NCI-H1092 (cell line): ENCODE measurements at places on chromosomes 1 and 21.

GRCh38 chr1:240337781-240338180 lies 246.1 kb downstream of the FMN2 start:
- no peak for DNase-seq

DNA sequence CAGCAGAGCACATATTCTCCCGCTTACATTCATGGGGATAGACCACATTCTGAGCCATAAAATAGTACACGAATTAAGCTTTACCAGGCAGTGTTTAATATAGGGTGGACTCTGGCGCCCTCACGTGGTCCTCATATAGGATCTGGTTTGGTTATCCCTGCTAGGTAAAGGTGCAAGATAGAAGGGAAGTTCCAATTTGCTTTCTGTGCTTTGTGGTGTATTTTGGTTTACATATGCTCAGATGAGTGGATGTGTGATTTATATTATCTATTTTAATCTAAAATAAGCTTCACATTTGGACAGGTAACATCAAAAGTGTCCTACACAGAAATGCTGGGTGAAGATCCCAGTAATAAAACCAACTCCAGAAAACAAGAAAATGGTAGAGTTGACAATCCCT lies 3.6 kb downstream of the CR1 start:
- peak; percentile 19 for DNase-seq

GRCh38 chr1:239858057-239858456 lies 233.6 kb upstream of the FMN2 start:
- DNase-seq, result no peak

DNA sequence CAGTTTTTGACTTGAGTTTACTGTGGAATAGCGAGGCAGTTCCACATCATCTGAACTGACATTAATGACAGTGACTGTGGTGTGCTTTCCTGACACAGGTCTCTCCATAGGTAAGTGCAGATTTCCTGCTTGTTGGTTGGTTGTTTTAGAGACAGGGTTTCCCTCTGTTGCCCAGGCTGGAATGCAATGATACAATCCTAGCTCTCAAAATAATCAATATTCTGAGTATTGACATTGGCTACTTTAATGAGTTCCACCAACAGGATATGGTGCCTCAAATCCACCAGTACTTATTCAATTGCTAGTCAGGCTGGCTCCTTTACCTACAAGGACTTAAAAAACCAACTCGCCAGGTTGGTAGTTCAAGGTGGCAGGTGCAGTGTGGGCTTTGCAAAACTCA lies 63.8 kb downstream of the CLSTN1 start:
- DNase-seq, result no peak

DNA sequence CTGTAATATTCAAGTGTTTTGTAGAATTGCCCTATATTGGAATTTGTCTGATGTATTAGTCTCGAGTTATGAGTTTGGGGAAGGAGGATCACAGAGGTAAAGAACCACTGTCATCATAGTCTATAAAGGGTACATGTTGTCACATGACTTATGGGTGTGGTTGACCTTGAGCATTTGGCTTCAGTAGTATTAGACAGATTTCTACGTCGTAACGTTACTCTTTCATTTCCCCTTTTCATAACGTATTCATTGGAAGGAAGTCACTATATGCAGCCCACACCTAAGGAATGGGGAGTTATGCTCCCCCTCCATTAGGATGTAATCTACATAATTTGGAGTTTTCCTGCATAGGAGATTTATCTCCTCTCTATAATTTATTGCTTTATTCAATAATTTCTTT lies 110.1 kb upstream of the VAV3 start:
- DNase-seq, result no peak

GRCh38 chr1:235108876-235109275 lies 19.8 kb downstream of the TOMM20 start:
- DNase-seq, result no peak

- DNase-seq, result no peak
Measured at GRCh38 chr21:31766899-31767298, 35.0 kb upstream of the SCAF4 start.

DNA sequence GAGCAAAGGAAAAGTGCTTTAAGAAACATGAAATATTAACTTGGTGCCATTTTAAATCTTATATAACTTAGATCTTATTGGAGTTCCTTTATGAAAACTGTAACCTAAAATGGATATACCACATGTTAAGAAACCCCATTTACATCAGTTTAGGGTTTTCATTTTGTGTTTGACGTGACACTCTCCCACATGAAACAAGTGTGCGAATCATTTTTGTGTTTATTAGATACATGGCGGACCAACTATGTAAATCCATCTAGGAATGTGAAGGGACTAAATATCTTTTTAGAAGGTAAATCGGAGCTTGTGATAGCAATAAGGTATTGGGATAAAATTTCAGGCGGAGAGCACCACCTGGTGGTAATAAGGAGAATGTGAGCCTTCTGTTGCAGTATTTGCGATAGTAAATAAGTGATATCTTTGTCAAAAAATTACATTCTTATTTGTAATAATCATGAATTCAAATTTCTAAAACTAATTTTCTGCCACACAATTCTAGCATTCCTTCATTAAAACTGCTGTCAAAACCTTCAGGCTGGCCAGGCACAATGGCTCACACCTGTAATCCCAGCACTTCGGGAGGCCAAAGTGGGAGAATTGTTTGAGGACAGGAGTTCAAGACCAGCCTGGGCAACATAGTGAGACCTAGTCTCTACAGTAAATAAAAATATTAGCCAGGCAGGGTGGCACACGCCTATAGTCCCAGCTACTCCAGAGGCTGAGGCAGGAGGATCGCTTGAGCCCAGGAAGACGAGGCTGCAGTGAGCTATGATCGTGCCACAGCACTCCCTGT lies 31.3 kb downstream of the SMAP2 start:
- DNase-seq, result peak; percentile 41

GRCh38 chr1:31978843-31979400 lies 34.7 kb upstream of the KHDRBS1 start:
- no peak for DNase-seq

DNA sequence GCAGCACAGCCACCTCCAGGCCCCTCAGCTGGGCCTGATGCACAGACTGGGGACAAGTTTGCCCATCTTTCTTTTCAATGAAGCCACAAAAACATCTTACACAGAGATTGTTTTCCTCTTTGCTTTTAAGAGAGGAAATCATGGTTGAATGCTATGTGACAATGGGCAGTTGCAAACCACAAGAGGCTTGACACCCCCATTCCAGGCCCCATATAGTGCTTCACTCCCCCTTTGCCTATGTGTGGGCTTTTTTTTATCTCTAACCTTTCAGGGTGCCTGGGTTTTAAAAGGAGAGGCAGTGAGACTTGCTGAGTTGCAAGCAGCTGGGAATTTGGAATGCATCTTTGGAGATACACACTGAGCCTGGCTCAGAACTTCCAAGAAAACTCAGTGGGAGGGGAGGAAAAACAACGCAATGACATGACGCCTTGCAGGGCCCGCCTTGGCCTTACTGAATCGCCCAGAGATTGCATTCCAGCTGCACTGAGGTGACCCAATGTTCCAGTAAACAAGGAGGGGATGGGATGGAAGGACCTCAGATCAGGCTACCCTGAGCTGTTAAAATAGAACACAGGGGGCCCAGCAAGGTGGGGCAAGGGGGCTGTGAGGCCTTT lies 145.2 kb upstream of the ZNF648 start:
- no peak for DNase-seq

DNA sequence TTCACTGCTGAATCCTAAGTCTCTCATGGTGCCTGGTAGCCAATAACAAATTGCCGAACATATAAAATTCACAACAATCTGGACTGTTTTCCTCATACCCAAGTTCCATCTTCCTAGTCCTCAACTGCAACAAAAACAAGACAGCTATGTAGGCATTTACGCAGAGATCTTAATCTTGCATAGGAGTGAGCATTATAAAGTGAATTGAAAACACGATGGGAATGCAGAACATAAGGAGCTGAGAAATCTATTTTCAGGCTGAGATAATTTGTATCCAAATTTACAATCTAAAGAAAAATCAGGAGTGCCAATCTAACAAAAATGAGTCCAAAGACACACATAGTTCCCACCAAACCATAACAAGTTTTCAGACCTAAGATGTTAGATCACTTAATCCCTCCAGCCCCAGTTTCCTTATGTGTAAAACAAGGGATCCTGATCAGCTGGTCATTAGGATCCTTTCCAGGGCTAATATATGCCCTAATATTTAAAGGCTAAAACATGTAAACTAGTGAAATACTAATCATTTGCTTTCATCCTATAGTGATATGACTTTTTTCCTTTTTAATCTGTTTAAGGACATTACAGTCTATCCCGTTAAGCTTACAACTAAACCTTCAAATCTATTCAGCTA lies 1.9 kb downstream of the SLC16A1 start:
- DNase-seq, result no peak

DNA sequence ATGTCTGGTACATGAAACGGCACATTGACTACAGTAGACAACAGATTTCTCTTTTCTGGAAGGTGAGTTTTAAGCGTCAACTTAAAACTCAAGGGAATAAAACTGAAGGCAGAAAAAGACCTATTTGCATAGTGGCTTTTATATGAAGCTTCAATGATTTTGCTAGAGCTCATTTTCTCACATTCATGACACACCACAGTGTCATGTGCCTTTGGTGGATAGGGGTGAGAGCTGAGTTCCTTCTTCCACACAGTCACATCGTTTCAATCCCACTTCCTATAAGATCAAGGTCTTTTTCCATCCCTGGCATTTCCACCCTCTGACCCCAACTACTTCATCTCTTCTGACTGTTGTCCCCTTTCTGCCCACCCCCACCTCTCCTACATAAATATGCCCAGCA lies 31.0 kb downstream of the IL12RB2 start:
- DNase-seq, result no peak

DNA sequence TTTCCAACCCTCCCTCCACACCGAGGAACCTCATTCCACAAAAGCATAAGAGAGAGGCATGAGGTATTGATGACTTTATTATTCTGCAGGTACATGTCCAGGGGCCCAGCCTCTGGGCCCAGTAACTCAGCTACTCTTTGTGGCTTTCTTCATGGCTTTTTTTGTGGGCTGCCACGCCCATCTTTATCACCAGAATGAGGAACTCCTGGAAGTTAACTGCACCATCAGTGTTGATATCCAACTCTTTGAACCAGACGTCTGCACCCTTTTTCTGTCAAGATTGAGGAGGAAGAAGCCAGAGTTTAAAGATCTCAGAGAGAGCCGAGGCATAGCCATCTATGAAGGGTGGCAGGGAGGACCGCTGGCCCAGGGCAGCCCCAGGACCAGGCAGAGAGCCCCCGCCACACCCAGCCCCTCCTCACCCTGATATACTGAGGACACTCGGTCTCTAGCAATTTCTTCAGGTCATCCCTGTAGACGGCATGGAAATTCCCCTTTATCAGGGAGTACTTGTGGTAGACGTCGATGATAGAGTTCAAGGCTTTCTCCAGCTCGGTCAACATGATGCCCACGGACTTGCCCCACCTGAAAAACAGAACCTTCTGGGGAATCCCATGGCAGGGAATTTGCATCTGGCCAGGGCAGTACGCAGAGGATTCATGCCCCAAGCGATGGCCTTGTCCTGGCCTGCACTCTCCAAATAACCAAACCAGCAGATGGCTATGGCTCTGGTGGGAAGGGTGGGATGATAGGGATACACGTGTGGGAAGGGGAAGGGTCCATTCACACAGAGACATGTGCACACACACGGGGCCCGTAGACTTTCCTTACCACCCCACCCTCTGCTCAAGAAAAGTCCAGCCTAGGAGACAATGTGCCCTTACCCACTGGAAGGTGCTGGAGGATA lies 647 bp downstream of the S100A8 start:
- no peak for DNase-seq

GRCh38 chr1:185964946-185965345 lies 230.8 kb downstream of the HMCN1 start:
- DNase-seq, result no peak

- no peak for DNase-seq
Measured at GRCh38 chr1:24506691-24507381, 4.2 kb downstream of the RCAN3 start.

DNA sequence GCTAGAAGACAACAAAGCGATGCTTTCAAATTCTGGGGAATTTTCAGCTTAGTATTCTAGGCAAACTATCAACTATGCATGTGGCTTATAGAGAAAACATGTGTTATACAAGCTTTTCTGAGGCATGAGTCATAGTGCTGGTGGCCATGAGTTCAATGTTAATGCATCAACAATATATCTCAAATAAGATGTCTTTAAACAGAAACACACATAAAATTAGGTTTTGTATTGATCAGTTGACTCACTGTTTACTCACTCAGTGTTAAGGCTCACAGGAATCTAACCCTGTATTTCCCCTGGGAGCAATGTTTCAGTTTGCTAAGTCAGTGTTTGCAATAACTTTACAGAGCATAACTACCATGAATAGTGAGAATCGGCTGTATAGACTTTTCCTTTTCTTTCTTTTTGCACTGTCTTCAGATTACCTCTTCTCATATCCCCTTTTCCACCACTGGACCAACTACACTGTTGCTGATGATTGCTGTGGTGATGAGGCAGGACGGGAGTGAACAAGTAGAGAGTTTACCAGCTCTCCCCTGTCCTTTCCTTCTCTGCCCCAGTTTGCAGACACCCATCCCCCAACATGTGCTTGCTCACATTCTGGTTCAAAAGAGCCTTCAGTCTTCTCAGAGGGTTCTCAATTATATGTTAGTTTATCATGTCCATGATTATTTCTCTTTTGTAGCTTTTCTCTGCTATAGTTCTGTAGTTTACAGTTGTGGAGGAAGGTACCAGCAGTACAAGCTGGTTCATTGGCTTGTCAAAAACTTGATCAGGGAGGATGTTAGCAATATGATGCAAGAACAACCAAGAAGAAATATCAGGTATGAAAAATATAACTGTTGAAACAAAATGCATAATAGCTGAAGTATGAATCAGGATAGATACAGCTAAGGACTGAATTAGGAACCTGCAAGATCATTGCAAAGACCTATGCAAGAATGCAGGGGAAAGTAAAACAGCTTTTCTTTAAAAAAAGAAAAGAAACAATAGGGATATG lies 23.9 kb downstream of the CD2 start:
- DNase-seq, result no peak

DNA sequence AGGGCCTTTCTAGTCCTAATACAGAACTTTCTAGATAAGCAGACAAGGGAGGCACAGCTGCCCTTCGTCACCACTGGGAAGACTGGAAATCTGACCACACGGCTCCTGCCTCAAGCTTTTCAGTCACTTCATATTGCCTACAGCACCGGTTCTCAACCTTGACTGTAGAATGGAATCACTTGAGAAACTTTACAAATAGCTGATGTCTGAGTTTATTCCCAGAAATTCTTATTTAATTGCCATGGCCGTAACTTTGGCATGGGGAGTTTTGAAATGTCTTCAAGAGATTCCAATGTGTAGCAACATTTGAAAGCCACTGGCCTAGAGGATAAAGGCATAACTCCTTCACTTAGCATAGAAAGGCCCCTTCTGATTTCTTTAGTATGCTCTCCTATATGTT lies 42.4 kb upstream of the STMN1 start:
- DNase-seq, result no peak

DNA sequence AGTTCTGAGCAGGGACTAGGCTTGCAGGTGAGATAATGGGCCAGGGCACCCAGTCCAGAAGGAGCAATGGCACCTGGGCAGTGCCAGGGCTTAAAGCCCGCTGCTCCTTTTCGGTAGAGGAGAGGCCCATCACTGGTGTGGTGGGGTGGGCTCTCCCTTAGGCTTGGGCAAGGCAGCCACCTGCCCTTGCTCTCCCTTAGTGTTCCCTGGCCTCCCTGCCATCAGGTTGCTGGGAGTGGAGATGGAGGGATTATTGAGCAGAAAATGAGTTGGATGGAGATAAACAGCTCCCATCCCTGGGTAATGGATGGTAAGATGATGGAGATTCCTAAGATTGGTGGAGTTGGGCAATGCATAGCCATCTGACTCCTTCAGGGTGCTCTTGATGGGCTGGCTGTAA lies 7.9 kb downstream of the MYOG start:
- no peak for DNase-seq

GRCh38 chr1:181107711-181108110 lies 19.2 kb downstream of the IER5 start:
- no peak for DNase-seq
